Heart right ventricle (tissue), 16 donors: ENCODE measurements at places on chromosomes 5 and 9. TPM values are rescaled to one million over a fixed set of nuclear protein-coding genes. Genes with fewer than 3 reads are reported as not detected.
A peak's percentile ranks its signal among the peaks of the same experiment; 100 is the strongest.

DNA sequence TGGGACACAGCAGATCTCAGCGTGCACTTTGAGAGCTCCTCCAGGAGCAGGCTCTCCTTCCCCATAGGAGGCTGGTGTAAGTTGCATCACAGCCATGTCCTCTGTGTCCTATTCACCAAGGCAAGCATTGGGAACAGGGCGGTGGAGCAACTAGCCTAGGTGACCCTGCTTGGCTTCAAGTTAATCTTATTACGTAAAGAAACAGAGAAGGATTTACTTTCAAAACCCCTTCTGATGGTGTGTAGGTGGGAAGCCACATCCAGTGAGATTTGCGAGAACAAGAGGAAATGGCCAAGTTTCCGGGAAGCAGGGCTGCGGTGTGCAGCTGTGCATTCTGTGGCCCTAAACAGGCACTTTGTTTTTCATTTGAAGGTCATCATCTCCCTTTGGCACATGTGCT lies 80.2 kb downstream of the TRIO start:
- DNase-seq = no peak

SLC35A4 gene
- 85.9 TPM for total RNA-seq

GRCh38 chr5:111223787-111224560 lies at the start of gene CAMK4:
Gene CAMK4, plus strand, starts transcription at chr5:111224384. Its CDS starts 100 bp downstream, at chr5:111224484.
- DNase-seq = peak; percentile 55

LPAR1 gene
- 4.0 TPM for total RNA-seq

DNA sequence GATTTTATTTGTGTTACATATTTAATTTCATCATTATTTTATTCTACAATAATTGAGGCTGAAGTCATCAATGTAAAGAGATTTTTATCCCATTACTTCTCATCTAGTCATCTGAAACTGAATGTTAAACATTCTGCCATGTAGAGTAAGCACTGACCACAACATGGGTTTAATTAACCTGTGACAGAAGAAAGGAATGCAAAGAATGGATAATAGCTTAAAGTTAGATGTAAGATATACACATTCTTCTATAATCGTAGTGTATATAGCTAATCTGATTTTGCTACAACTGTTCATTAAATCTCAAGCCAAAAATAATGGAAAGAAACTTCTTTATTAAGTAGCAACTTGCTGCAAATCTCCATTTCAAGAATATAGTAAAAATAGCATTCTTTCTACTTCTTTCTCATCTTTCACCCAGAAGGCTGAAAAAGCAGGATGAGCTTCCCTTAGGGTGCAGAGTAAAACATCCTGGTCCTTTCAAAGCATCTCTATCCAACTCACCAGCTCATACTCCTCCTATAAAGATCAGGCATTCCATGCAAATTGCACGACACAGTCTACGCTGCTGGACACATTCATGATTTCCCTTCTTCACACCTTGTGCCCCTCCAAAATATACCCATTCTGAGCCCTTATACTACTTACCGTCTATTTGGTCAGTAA lies 115.2 kb downstream of the EFNA5 start:
- DNase-seq = no peak
